NCI-H69 (cell line): ENCODE measurements at places on chromosomes 16 and 17.

DNA sequence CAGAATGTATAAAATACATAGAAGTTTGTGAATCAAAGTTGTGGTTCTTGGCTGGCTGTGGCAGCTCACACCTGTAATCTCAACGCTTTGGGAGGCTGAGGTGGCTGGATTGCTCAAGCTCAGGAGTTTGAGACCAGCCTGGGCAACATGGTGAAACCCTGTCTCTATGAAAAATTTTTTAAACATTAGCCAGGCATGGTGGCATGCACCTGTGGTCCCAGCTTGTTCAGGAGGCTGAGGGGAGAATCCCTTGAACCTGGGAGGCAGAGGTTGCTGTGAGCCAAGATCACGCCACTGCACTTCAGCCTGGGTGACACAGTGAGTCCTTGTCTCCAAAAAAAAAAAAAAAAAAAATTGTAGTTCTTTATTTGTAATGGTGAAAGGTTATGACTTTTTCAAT lies 13.8 kb upstream of the APPBP2 start:
- no peak for DNase-seq

DNA sequence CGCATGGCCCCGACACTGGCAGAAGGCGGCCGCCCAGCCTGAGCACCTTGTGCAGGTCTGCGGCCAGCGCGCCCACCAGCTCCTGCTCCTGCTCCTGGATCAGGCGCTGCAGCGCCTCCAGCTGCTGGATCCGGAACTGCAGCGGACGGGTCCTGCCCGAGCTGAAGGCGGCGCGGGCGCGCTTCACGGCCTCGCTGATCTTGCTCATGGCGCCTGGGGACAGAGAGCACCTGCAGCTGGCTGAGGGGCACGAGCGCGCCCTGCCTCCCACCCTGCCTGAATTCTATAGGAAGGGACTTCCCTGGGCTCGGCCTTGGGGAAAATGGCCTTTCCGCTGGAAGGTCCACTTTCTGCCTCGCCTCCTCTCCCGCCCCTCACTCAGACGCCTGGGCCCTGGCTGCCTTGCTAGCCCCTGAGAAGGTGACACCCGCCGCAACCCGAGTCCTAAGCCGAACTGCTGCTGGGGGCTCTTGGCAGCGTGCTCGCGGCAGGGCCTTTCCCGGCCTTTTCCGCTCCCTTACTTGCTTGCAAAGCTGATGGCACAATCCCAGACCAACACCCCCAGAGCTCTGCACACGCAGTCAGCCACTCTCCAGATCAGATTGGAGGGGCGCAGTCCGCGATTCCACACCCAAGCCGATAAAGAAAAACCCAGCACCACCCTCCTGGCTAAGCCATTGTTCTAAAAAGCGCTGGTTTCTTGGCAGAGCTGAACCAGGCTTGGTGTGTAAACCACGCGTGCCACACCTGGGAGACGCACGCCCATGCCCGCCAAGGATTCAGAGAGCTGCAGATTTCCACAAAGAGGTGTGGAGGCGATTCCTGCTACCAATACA lies 3.0 kb downstream of the ALDH3A1 start:
- peak; percentile 84 for DNase-seq

DNA sequence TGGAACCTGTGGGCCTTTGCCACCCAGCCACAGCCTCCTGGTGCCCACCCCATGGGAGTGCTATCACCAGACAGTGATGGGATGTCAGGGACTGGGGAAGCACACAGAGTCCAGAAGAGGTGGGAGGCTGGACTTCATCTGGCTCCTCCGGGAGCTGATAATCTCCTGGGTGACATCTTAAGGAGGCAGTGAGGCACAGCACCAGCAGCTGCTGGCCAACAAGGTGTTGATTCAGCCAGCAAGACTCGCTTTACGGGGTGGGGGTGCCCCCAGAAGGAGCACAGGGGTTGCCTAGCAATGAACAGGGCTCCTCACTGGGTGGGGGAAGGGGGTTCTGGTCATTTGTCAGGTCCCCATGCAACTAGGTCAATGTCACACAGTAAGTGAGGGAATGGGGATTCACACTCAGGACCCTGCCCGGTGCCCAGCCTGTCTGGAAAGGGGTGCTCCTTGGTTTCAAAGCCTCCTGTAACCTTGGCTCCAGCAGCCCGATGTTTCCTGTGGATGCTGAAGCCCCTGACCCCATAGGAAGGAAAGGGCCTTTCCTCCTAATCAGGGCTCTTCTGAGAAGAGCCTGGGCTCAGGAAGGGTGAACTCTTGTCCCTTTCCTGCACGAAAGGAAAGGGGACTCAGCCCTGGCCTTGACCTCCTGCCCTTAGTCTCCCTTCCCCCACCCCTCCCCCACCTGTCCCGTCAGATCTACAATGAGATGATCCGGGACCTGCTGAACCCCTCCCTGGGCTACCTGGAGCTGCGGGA lies 17.7 kb downstream of the KIF19 start:
- DNase-seq, result peak; percentile 31

DNA sequence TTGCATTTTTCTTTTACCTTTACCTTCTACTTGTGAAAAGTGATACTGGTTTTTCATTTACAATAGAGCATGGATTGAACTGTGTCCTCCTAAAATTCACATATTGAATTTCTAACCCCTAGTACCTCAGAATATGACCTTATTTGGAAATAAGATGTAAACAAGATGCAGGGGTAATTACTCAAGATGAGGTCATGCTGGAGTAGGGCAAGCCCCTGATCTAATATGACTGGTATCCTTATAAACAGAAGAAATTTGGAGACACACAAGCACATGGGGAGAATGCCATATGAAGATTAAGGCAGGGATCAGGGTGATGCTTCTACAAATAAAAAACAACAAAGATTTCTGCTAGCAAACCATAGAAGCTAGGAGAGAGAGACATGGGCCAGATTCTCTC lies 12.2 kb downstream of the MYH13 start:
- no peak for DNase-seq

GRCh38 chr16:64695684-64696083 lies 426.2 kb downstream of the CDH11 start:
- no peak for DNase-seq

GRCh38 chr17:79154446-79154845 lies 79.8 kb downstream of the ENGASE start:
- DNase-seq, result no peak

DNA sequence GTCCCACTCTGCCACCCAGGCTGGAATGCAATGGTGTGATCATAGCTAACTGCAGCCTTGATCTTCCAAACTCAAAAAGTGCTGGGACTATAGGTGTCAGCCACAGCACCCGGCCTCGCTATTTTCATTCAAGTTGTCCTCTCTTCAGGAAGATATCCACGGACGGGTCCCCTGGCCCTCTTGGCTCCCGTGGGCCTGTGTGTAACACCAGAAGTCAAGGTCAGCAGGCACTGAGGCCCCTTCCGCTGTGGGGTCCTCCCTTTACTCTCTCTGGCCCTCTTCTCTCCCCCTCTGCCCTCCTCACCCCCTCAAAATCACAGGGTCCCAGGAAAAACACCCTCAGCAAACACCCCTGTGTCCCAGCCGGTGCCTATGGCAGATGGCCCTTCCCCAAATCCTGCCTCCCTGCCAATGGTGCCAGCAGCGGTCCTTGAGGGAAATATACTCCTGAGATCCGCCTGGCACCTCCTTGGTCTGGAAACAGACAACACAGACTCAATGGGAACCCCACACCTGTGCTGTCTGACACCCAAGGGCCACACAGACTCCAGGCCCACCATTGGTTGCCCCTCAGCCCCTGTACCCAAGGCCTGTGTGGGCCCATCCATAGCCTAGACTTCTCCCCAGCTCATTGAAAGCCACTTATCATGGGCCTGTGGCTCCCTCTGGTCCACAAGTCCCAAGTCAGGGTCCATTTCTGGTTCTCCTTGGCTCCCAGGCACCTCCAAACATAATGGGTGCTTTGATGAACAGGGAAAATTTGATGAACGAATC lies 221.5 kb downstream of the ZNF423 start:
- DNase-seq, result no peak

GRCh38 chr17:2455956-2456355 lies 55.1 kb upstream of the MNT start:
- DNase-seq, result peak; percentile 23

DNA sequence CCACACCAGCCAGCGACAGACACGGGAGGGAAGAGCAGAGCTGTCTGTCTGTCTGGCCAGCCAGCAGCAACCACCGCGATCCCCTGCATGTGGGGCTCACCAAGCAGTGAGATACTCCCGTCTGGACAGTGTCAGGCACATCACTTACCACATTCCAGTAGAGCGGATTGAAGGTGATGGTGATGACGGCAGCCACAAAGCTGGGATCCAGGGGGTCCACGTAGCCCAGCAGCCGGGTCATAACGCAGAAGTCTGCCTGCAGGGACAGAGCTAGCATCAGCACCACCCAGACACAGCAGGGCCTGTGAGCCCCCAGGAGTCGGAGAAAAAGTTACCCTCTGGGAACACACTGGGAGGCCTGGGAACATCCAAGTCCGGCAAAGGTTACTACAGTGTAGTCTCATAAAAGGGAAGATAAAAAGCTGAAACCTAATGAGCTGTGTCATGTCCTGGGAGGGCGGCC lies 14.7 kb downstream of the PEMT start:
- no peak for DNase-seq

DNA sequence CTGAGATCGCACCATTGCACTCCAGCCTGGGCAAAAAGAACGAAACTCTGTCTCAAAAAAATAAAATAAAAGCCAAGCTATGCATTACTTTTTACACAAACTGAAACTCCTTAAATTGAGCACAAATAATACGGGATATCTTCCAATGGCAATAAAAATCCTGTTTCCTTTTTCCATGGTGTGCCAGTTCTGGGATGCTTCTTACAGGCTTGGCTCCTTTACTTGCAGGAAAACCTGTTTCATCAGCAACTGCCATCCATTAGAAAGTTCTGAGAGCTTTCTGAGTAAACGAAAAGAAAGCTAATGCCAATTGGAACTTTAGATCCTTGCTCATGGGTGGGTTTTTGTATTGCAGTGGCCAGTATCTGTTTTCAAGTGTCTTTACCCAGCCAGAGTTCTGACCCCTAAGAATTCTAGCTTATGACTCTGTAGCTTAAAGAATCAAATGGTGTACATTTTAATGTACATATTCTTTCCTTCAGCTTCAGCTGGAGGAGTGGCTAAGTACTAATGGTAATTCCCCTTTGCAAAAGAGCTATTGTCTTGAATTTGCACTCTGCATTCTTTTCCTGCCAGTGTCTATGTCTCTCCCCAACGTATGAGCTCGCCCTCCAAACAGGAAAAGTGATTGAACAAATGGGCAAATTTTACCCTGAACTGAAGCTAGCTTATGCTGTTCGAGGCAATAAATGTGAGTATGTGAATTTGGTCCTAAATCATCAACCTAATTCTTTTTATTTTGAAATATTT lies 21.5 kb upstream of the DDX19A start:
- DNase-seq, result no peak

- DNase-seq, result no peak
These were observed 125.6 kb downstream of the GAS7 start for GRCh38 chr17:10072556-10073425.

- DNase-seq, result peak; percentile 12
These were observed 148.9 kb downstream of the ITFG1 start for GRCh38 chr16:47311738-47312505.

- DNase-seq, result no peak
These were observed 43.0 kb upstream of the TAC4 start for GRCh38 chr17:49890852-49891251.

GRCh38 chr17:80441133-80441578 lies 26.2 kb downstream of the ENDOV start:
- no peak for DNase-seq

DNA sequence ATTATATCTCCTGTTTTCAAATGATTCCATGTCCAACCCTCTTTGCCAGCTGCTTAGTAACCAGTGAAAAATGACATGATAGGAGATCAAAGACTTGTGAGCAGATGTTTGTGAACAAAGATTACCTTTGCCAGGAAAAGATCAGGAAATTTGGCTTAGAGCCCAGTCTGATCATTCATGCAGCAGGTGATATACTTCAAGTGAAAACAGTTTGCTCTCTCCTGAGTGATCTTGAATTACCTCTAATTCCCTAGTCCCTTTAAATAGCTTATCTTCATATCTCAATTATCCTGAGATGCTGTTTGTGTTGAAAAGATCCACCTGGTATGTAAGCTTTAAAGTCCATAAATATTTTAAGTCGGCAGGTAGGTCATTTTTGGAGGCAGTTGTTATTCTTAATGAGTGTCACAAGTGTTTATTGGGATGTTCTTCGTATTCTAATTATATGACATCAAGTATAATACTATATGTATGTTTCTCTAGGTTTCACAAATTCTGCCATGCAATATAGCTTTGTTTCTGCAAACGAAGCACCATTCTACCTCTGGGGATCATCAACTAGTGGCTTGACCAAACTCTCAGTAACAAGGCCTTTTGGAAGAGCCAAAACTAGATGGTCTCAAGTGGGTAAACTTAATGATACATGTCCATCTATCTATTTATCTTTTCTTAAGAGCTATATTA lies 13.2 kb upstream of the VPS35L start:
- peak; percentile 98 for DNase-seq

DNA sequence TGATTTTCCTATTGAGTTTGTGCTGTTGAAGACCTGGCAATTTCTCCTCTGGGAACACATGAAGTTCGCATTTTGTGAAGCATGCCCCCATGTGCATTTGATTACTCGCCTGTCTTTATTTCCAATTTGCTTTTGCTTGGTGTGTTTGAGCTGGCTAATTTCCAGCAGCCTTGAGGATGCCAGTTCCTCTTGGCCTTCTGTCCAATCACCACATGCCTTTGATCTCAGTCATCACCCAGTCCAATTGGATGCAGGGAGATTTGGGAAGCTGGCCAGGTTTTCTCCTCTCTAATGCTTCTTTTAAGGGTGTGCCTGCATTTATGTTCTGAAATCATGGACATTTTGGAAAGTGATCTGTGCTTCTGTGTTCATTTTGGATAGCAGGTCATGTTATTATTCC lies 3.8 kb upstream of the TMEM100 start:
- peak; percentile 94 for DNase-seq

DNA sequence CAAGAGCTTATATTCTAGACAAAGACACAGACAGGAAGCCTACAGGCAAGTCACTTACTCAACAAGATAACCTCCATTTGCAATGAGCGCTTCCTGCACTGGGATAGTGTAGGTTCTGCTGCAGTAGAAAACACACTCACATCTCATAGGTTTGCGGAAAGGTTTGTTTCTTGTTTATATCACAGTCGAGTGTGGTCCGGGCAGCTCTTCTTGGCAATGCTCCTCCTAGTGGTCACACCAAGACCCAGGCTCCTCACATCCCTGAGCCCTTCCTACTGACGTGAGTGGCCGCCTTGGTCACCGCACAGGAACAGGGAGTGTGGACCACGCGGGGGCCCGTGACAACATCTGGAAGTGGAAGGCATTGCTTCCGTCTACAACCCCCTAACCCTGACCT lies 48.0 kb upstream of the RBFOX3 start:
- DNase-seq, result no peak

GRCh38 chr17:30232015-30232823 lies 3.3 kb downstream of the SLC6A4 start:
- peak; percentile 92 for DNase-seq

- DNase-seq, result no peak
These were observed 349.2 kb upstream of the HSBP1 start for GRCh38 chr16:83458612-83459011.
